ENCODE measurements at places on chromosomes 7 and 10.

GRCh38 chr7:159022238-159022993 lies 122.3 kb downstream of the VIPR2 start:
- no peak for DNase-seq

DNA sequence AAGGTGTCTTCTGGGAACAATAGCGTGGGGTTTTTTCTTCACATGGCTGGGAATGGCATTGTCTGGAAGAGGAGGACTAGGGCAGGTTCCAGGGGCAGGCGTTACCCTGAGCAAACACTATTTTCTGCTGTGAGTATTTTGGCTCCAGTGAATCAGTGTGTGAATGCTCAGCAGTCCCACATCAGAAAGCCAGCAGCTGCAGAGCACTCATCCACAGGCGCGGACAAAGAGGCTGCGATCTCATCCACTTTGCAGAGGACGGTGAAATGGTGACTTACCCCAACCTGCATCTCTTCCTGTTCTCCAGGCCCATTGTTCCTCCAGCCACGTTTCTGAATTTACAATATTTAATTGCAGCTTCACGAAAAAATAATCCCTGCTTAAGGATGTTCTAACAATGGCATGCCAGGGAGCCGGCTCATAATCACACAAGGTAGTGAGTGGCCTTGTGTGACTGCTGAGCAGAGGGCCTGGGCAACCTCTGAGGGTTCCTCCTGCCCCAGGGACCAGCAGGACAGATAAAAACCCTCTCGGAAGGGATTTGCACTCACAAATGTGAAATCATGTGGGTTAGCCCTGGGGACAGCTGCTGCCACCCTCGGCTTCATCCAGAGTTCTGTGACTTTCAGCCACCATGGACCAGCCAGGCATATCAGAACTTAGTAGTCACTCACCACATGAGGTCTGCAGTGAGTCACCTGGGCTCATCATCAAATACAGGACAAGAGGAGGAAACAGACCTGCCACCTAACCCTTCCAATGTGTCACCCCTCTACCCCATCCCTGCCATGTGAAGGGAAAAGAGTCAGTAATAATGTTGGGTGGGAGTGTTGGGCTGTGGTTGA lies 65.0 kb upstream of the EN2 start:
- no peak for DNase-seq

DNA sequence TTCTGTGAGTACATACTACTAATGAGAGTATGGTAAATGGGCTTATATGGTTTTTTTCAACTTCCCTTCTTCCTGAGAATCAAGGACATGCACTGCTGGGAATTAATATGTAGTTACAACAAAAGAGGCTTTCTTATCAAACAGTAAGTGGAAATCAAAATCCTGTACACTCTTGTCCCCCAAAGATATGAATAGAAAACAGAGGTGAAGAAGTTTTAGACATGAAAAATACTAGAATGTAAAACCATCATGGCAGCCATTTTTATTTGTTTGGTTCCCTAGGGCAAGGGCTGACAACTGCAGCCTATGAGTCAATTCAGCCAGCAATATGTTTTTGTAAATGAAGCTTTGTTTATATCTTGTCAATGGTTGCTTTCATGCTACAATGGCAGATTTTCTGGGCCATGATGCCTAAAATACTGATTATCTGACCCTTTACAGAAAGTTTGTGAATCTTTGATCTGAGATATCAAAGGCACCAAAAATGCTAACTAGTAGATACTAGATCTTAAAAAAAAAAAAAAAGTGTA lies 422.4 kb downstream of the PARD3 start:
- DNase-seq = no peak

GRCh38 chr7:151168003-151168786 lies 701 bp upstream of the GBX1 start:
- DNase-seq = peak; percentile 52

DNA sequence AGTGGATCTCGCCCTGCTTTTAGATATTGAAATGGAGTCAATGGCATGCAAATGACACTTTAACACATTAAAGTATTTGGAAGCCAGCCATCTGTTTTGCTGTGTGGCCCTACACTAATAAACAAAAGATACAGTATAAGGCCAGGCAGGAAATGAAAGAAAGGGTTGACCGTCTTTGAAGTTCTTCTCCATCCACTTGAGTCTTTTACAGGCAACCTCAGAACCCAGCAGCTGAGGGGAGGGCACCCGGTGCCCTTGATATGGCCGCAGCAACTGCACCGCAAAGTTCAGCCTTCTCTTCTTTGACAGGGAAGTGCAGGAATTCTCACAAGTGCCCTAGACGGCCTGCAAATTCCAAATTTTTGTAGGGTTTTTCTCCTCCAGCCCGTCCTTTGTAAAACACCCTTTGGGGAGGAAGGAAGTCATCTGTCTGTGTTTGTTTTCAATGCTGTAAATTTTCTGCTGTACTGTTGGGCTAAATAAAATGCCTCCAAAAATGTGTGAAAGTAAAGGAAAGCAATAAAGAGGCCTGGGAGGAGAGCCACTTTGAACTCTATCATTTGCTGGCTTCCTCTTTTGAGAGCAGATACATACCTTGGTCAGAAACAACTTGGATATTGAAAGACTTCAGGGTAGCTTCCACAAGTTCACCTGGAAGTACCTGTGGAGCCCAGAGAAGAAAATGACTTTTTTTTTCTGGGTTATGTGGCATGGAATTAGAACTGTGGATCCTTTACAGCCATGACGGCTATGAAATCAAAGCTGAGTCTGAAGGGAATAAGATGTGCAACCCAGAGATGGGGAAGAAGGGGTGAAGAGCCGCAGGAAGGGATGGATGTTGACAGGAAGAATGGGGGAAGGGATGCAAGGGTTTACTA lies 3.6 kb downstream of the HOXA1 start:
- no peak for DNase-seq

- DNase-seq = no peak
Measured at GRCh38 chr10:96833220-96834001, 1.3 kb downstream of the LCOR start.

- no peak for DNase-seq
Measured at GRCh38 chr10:3274414-3274813, 101.8 kb upstream of the PITRM1 start.

DNA sequence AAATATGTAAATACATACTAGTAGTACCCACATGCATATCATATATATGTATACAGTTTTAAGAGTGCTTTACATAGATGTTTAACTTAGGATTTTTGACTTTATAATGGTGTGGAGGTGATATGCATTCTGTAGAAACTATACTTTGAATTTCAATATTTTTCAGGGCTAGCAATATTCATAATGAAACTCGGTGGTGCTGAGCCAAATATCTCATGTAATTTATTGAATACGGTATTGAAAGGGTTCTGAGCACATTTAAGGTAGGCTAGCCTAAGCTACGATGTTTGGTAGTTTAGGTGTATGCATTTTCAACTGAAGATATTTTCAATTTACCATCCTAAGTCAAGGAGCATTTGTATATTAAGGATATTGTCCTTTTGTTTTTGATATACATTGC lies 36.0 kb downstream of the ZNRF2 start:
- no peak for DNase-seq

DNA sequence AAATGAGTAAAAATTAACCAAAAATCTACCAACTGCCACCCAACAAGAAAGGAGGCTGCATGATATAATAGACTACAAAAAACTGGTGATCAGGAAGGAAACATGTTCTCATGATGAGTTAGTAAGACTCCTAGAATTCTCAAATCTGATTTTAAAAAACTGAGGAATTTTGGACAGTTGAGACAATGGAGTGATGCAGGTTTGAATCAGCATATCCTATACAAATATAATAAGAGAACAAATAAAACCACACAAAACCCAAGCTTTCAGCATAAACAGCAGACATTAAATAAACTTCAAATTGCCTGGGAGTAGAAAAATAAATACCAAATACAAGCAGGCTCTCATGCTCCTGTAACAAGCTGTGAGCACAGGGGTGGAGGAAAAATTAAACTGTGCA lies 57.8 kb downstream of the SLC25A40 start:
- no peak for DNase-seq

GRCh38 chr10:69588358-69588757 lies 15.1 kb upstream of the NEUROG3 start:
- no peak for DNase-seq

DNA sequence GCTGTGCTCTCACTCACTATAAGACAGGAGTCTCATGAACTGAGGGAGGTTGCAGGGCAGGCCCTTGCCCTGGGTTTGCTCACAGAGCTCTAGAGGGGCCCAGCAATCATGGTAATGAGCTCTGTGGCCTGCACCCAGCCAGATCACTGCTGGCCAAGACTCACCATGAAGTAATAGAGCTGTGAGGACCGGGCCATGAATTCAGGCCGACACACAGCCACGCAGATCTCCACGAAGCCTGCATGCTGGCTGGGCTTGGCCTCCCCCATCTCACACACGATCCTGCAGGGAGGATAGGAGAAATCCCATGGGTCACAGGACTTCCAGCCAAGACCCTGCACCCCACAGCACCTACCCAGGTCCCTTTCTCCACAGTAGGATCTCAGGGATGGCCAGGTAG lies 382.4 kb downstream of the PLXNA4 start:
- no peak for DNase-seq

DNA sequence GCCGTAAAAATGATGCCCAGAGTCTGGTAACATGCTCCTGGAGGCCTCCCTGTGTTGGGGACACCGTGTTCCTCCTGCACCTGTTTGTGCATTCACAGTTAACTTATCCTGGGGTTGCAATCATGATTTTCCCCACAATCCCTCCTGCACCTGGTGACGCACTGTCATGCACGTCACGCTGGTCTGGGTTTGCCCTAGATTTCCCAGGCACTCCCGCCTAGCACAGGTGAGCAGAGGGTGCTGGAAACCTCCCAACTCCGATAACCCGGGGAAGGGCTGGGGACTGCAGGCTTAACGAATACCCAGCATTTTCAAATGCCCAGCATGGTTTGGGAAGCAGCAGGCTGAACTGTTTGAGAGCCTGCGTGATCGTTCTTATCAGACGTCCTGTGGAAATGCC lies 427.1 kb downstream of the TCERG1L start:
- DNase-seq = no peak

DNA sequence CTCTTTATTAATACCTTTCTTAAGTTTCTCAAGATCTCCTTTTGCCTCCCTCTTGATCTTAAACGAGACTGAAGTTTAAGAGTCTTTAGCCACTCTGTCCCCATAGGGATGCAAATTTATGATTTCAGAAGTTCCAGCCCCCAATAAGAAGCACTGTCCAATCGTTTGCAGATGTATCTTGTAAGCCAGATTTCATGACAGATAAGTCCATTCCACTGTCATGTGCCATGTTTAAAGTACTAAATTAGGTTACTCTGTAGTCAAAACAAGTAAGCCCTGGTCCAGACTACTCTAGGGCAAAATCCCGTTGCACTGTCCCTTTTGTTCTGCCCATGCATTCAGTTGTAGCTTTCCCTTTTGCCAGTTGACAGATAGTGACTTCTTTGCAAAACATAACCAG lies 157.2 kb upstream of the KAT6B start:
- no peak for DNase-seq

DNA sequence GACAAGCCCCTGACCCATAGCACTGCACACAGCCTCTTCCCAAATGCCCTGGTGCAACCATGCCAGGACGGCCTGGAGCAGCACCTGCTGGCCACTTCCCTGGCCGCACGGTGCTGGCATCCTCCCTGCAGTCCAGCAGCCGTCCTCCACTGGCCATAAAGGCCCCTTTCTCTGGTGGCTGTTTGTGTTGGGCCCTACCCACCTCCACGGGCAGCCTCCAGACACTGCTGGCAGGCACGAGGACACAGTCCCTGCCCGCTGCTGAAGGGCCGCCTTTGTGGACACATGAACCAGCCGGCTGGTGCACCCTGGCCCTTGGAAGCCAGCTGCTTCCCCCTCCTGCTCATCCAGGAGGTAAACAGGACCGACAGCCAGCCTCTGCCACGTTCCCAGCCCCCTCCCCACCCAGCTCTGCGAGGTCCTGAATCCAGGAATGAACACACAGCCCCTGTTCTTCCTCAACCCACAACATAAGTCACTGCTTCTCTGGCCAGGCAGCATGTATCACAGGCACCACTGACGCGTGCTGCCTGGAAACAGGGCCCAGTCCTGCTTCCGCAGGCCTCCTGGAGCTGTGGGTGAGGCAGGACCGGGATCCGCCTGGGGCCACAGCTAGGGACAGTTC lies 43.8 kb downstream of the SPOCK2 start:
- DNase-seq = no peak

GRCh38 chr10:4501306-4501705 lies 324.7 kb upstream of the AKR1E2 start:
- DNase-seq = no peak

- DNase-seq = no peak
Measured at GRCh38 chr7:27397503-27397902, 154.9 kb downstream of the EVX1 start.

- no peak for DNase-seq
Measured at GRCh38 chr7:16637379-16637778, 8.2 kb downstream of the ANKMY2 start.

DNA sequence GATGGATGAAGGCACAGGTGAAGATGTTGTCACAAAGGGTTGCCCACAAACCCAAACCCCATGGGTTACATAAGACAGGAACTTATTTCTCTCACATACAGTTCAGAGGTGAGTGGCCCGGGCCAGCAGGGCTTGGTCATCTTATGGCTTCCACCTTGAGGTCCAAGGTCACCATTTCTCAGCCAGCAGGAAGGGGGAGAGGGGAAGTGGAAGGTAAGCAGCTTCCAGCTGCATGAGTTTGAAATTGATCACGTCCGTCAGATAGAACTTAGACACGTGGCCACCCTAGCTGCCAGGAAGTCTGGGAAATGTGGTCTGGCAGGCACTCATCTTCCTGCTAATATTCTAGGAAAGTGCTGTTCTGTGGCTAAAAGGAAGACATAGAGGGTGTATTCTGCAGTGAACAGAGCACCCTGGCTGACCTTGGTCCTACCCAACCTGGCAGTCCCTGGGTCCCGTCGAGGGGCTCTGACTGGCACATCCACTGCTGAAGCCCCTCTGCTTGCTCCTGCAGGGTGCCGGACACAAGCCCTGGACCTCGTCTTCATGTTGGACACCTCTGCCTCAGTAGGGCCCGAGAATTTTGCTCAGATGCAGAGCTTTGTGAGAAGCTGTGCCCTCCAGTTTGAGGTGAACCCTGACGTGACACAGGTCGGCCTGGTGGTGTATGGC lies 49.5 kb downstream of the VWA2 start:
- DNase-seq = no peak

DNA sequence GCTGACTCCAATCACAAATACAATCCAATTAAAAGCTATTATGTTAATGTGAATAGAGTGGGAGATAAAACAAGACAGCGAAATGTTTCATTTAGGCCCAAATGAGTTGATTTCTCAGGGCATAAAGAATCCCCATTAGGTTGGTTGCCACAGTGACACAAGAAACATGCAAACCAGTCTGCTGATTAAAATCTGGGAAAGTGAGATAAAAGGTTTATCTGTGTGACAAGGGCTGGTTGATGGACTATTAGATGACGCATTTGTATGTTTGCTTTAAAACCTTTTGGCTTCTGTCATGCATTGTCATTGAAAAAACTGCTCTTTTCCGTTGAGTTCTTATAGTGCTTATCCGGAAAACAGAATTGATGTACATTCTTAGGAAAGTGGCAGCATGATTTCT lies 658.2 kb downstream of the GATA3 start:
- no peak for DNase-seq

GRCh38 chr10:79241629-79241989 lies 105.7 kb upstream of the PPIF start:
- no peak for DNase-seq

- no peak for DNase-seq
Measured at GRCh38 chr7:34158368-34159153, 253.2 kb downstream of the BMPER start.
